ENCODE measurements at places on chromosomes 3 and 15. TPM values are rescaled to one million over a fixed set of nuclear protein-coding genes. Genes with fewer than 3 reads are reported as not detected.

DNA sequence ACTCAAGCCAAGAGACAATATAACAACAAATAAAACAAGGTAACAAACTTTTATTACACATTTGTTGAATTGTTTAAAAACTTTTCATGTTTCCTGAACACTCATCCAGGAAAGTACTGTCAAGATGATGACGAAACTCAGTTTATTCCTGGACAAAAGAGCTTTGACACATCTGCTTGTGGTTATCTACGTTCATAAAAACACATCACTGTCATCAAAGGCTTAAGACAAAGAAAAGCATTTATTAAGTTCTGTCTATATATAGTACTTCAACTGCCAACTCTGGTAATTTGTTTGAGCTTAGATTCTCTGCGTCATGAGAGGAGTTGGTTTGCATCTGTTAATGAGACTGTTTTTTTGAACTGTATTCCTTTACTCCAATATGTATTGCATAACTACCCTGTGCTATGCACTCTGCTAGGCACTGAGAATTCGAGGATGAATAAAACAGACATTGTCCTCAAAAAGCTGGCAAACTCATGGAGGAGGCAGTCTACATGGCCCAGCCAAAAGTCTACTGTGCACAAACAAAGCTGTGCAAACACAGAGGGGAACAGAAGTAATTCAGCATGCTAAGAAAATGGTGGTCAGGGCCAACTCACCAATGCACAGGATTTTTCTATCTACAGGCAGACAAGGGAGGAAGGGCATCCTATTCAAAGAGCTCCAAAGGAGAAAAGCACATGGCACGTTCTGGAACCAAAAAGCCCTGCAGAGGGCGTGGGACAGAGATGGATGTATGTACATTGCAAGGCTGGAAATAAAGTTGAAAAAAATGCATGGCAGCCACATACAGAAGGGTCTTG lies 21.5 kb downstream of the PLD1 start:
- no peak overlapping the region for H3K27ac ChIP-seq
- H3K36me3 ChIP-seq, result no peaks in the 10 kb centered on the region

GRCh38 chr3:27431116-27431515 lies 53.1 kb downstream of the SLC4A7 start:
- no peak overlapping the region for H3K27ac ChIP-seq
- H3K36me3 ChIP-seq, result peaks cover 11% of the 10 kb centered on the region
- no peak overlapping the region for H3K4me3 ChIP-seq
- H3K4me1 ChIP-seq, result no peaks in the 10 kb centered on the region

- no peaks in the 10 kb centered on the region for H3K36me3 ChIP-seq
- no peak overlapping the region for H3K4me3 ChIP-seq
- H3K4me1 ChIP-seq, result no peaks in the 10 kb centered on the region
- DNase-seq, result no peak
- H3K27ac ChIP-seq, result no peak overlapping the region
These were observed 36.5 kb downstream of the GOLGA6L10 start for GRCh38 chr15:82312586-82313349.

DNA sequence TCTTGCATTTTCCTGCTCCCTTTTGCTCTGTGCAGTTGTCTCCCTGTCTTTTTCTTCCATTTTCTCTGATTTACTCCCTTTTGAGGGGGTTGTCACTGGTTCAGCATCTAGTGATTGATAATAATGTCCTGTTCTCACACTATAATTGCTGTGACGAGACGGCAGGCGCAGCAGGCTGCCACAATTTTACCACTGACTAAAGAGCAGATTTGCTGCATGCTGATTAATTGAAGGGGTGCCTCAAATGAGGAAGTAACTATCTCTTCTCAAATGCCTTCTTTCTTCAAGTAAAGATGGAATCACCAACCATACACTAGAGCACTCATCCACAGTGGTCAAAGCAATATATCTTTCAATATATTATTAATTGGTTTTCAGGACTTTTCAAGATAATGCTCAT lies 219.3 kb downstream of the CBLB start:
- no peak overlapping the region for H3K27ac ChIP-seq
- no peaks in the 10 kb centered on the region for H3K4me1 ChIP-seq
- no peak for DNase-seq
- no peak overlapping the region for H3K4me3 ChIP-seq

DNA sequence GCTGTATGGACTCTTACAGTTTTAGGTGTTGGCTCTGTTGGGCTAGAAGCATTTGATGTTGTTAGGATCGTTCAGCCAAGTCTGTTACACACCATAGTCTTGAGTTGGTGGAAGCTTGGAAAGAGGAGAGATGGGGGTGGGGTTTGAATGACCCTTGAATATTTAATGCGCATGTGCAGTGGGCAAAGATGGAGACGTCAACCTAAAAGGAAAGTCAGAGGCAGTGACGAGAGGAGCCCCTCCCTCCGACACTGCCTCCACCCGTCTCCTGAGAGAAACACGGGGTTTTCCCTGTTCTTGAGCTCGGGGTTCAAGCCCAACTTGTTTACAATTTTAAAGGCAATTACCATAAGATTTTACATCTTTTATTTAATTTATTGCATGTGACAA lies 311.4 kb downstream of the SHQ1 start:
- peaks cover 2% of the 10 kb centered on the region for H3K27me3 ChIP-seq
- no peak for DNase-seq
- no peak overlapping the region for H3K27ac ChIP-seq
- no peak overlapping the region for H3K4me3 ChIP-seq
- no peaks in the 10 kb centered on the region for H3K36me3 ChIP-seq
- peaks cover 7% of the 10 kb centered on the region for H3K4me1 ChIP-seq

DNA sequence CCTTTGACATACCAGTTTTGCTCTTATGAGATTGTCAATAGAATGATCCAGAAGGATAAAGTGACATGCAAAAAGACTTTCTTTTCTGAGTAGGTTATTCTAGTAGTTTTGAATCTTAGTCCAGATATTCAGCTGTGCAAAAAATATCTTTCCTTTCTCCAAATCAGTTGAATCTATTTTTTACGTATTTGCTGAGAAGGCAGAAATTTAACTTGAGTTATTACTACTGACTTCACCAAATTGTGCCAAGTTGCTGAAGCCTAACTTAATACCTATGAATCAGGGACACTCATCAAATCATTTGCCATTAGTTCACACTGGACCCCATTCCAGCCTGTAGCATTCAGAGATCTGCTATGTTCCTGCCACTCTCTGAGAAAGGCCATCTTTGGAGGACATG lies 215.6 kb downstream of the EPHA6 start:
- H3K27ac ChIP-seq, result no peak overlapping the region
- H3K36me3 ChIP-seq, result no peaks in the 10 kb centered on the region
- no peaks in the 10 kb centered on the region for H3K4me1 ChIP-seq

DNA sequence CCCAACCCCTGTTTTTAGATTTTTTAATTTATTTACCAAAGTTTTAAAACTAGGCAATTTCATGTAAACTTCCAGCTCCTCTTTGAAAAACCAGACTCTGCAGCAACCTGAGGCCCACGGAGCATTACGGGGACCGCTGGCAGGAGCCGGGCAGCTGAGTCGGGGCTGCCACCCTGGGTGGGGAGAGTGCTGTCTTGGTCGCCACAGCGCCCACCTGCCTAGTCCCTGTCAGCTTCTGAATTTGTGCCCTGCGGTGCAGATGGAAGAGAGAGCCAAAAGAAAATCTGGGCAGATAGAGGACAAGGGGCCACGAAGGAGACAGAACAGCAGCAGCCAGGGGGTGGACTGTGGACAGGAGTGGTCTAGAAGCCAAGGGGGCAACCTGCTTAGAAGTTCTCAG lies 34.6 kb downstream of the PXYLP1 start:
- no peaks in the 10 kb centered on the region for H3K36me3 ChIP-seq
- no peak for DNase-seq
- H3K27ac ChIP-seq, result no peak overlapping the region
- no peaks in the 10 kb centered on the region for H3K27me3 ChIP-seq
- no peak overlapping the region for H3K4me3 ChIP-seq

GRCh38 chr15:38885471-38885952 lies 320.9 kb upstream of the RASGRP1 start:
- no peak for DNase-seq
- H3K27ac ChIP-seq, result no peak overlapping the region
- H3K36me3 ChIP-seq, result no peaks in the 10 kb centered on the region
- H3K4me3 ChIP-seq, result no peak overlapping the region

- no peaks in the 10 kb centered on the region for H3K4me1 ChIP-seq
- H3K27ac ChIP-seq, result no peak overlapping the region
- no peaks in the 10 kb centered on the region for H3K36me3 ChIP-seq
- no peak overlapping the region for H3K4me3 ChIP-seq
These were observed 480.5 kb downstream of the OTOL1 start for GRCh38 chr3:161977063-161977462.

DNA sequence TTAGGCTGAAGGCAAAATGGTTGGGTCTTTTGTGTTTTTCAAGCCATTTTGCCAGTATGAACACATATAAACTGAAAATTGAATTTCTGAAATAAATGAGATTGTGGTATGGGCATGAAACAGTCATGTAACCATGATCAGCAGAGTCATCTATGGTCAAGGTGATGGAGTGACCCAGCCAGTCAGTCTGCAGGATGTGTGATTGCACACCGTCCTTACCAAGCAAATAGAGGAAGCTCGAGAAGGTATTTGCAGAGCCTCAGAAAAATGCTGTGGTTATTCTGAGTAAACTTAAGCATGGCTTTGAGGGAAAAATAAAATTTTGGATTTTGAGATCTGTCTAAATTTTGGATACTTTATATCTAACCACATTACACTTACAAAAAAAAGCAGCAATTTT lies 95.9 kb upstream of the RNF7 start:
- no peaks in the 10 kb centered on the region for H3K27me3 ChIP-seq
- no peaks in the 10 kb centered on the region for H3K4me1 ChIP-seq
- H3K36me3 ChIP-seq, result no peaks in the 10 kb centered on the region
- H3K27ac ChIP-seq, result no peak overlapping the region

GRCh38 chr3:69309814-69310213 lies 76.1 kb downstream of the FRMD4B start:
- no peak overlapping the region for H3K27ac ChIP-seq
- DNase-seq, result no peak
- no peak overlapping the region for H3K4me3 ChIP-seq
- no peaks in the 10 kb centered on the region for H3K36me3 ChIP-seq
- no peaks in the 10 kb centered on the region for H3K4me1 ChIP-seq

DNA sequence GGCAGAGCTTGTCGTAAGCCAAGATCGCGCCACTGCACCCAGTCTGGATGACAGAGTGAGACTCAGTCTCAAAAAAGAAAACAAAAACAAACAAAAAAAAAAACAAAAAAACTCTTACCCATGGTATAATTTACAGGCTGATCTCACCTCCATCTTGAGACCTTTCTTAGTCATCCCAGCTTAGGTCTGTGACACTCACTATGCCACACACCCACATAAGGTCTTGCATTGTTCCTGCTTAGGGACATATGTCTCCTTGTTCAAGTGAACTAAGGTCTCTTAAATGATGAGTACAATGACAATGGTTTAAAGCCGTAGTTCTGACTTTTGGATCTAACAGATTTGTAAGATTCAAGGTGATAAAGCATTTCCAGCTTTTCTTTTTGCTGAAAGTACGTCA lies 360.2 kb upstream of the ARHGEF26 start:
- H3K4me3 ChIP-seq, result no peak overlapping the region
- no peak overlapping the region for H3K27ac ChIP-seq
- H3K36me3 ChIP-seq, result no peaks in the 10 kb centered on the region
- no peaks in the 10 kb centered on the region for H3K27me3 ChIP-seq
- H3K4me1 ChIP-seq, result no peaks in the 10 kb centered on the region
- DNase-seq, result no peak

GRCh38 chr3:177351757-177352158 lies 154.5 kb upstream of the TBL1XR1 start:
- H3K36me3 ChIP-seq, result no peaks in the 10 kb centered on the region
- H3K27ac ChIP-seq, result no peak overlapping the region
- H3K4me3 ChIP-seq, result no peak overlapping the region
- H3K27me3 ChIP-seq, result peaks cover 7% of the 10 kb centered on the region

GRCh38 chr15:101115393-101115785 lies 136.5 kb downstream of the CHSY1 start:
- DNase-seq, result no peak
- no peaks in the 10 kb centered on the region for H3K27me3 ChIP-seq
- H3K36me3 ChIP-seq, result no peaks in the 10 kb centered on the region
- H3K4me3 ChIP-seq, result no peak overlapping the region
- H3K4me1 ChIP-seq, result no peaks in the 10 kb centered on the region

DNA sequence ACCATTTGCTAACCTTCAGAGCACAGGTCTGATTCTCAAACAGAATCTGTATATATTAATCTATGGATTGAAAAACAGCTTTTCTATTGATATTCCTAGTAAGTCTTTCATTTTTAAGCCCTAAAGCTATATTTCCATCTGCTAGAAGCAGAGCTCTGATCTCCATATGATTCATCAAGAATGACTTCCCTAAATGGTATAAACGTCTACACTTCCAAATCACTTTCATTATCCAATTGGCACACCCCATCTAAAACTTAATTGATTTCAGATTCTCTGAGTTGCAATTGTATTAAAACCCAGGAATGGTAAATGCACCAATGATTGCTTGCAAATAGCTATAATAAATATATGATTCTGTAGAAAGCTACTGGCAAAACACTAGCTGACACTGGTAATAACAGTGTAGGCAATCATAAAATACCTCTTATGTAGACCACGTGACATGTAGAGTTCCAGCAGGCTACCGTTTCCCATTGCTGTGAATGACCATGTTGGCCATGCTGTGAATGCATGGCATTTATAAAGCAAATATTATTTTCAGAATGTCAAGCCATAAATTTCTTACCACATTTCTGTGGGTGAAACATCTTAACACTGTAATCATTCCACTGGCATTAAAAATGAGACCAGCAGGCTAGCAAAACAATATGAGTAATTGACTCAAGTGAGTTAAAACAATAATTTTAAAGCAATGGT lies 226.0 kb downstream of the ZMAT3 start:
- DNase-seq, result no peak
- H3K4me1 ChIP-seq, result no peaks in the 10 kb centered on the region
- H3K36me3 ChIP-seq, result no peaks in the 10 kb centered on the region
- H3K4me3 ChIP-seq, result no peak overlapping the region

DNA sequence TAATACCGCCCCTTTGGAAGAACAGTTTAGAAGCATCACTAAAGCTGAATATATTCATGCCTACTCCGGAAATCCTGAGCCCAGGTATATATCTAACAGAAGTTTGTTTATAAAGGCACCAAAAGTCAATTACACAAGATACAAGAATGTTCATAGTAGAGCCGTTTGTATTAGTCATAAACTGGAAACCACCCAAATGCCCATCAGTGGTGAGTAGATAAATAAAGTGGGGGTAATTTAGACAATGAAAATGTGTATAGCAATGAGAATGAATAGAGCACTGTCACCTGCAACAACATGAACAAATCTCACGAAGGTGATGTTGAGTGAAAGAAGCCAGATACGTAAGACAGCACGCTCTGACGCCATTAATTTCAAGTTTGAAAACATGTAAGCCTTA lies 68.3 kb upstream of the GLCE start:
- H3K4me1 ChIP-seq, result peaks cover 40% of the 10 kb centered on the region
- DNase-seq, result no peak
- no peaks in the 10 kb centered on the region for H3K27me3 ChIP-seq
- no peak overlapping the region for H3K27ac ChIP-seq
- H3K4me3 ChIP-seq, result no peak overlapping the region

GRCh38 chr3:62238431-62238830 lies 134.9 kb downstream of the FEZF2 start:
- no peaks in the 10 kb centered on the region for H3K27me3 ChIP-seq
- no peak overlapping the region for H3K4me3 ChIP-seq
- no peak for DNase-seq
- H3K36me3 ChIP-seq, result no peaks in the 10 kb centered on the region

EBLN2 gene
- 3.8 TPM for total RNA-seq

CTXN2 gene
- total RNA-seq, result not detected

RYR3 gene
- 3.4 TPM for total RNA-seq

ZNF445 gene
- total RNA-seq, result 25.4 TPM

MRPL46 gene
- total RNA-seq, result 24.4 TPM

CHRD gene
- total RNA-seq, result 0.63 TPM

FAH gene
- total RNA-seq, result 21.7 TPM

Data from H1 (cell line).